ENCODE measurements at places on chromosomes 5 and 9.
A peak's percentile ranks its signal among the peaks of the same experiment; 100 is the strongest.

- DNase-seq, result no peak
Measured at GRCh38 chr5:34017254-34017653, 9.4 kb upstream of the AMACR start.

GRCh38 chr5:74885170-74885569 is 19.0 kb upstream of the FAM169A start:
- no peak for DNase-seq

GRCh38 chr9:138104251-138105122 is 226.9 kb downstream of the CACNA1B start:
- no peak for DNase-seq

GRCh38 chr9:79001012-79001411 is 570.8 kb upstream of the TLE4 start:
- DNase-seq, result no peak

DNA sequence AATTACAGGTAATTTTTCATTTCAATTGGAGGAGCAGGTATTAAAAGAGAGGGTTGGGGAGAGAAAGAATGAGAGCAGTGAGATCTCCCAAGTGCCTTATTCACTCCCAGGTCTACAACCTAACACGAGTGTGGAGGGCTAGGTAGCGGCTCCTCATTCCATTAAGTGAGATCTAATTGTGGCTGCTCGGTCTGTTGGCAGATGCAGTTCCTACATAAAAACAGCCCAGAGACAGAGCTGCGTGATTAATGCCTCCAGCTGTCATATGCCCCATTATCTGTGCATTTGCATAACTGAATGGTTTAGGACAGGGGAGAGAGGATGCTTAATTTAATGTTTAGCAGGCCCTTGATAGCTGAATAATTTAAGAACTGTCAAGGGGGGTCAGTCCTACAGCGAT is 100.5 kb downstream of the PSAT1 start:
- peak; percentile 59 for DNase-seq

DNA sequence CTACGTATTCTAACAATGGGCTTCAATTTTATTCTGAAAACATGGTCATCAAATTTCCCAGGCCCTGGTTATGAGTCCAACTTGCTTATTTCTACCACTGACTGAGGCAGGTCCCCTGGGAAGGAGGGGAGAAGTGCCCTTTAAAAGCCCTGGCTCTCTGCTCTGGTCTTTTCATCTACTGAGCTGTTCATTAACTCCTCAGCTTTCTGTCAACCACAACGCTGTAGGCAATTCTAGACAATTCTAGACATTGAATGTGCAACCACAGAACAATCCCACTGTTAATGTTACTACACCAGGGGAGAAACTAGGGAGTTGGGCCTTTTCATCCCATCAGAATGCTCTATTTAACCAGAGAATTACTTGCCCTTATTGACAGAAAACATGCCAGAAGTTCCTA is 10.0 kb downstream of the MOCS2 start:
- DNase-seq, result no peak

DNA sequence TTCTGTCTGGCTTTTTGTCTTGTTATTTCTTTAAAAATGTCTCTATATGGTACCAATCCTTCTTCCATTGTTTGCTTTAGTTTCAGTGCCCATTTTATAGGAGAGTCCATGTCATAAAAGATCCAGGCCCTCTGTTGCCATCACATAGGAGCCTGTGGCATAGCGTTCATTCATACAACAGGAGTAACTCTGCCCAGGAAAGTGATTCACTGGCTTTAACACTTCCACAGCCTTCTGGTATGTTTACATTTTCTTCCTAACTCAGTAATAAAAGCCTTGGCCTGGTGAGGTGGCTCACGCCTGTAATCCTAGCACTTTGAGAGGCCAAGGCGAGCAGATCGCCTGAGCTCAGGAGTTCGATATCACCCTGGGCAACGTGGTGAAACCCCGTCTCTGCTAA is 519.3 kb upstream of the PTGER4 start:
- no peak for DNase-seq

DNA sequence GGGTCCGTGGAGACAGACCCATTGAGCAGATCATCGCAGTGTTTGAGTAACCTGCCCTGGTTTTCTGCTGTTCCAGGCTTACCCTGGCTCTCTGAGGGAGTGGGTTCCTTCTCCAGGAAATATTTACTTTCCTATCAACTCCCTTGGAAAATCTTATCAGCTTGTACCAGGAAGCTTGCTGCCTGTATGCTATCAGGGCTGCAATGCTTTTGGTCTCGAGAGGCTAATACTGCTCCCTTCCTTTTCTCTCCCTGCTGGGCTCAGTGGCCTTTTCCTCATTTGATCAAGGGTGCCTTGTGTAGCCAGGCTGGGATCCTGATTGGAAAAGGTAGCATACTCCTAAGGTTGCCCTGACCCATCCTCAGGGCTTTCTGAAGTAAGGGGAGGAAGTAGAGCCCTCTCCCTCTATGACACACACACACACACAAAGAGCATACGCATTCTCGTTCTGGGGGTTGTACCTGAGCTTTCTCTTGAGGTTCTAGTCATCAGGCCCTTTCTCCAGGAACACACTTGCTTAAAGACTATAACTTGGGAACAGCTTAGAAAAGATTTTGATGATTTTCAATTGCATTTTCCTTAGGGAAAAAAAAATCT is 41.6 kb downstream of the CYSTM1 start:
- no peak for DNase-seq

GRCh38 chr5:172792701-172793570 is 21.9 kb upstream of the DUSP1 start:
- DNase-seq, result no peak

DNA sequence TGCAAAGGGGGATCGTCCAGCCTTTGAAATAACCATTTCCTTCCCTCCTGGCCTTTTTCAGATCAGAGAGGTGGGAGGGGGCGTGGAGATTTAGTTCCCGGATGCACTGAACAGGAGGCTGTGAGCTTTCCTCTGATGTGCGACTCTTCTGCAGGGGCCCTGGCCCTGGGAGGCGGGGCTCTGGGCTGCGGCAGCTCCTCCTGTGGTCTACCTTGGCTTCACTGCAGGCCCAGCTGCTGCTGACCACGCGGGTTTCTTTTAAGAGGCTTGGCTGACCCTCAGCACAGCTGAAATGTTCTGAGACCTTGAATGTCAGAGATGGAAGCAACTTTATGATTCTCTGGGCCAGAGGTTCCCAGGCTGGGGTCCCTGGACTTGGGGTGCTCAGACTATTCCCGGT is 27.0 kb upstream of the COL15A1 start:
- DNase-seq, result no peak

- DNase-seq, result peak; percentile 63
Measured at GRCh38 chr5:132190161-132190817, 37.4 kb downstream of the P4HA2 start.

DNA sequence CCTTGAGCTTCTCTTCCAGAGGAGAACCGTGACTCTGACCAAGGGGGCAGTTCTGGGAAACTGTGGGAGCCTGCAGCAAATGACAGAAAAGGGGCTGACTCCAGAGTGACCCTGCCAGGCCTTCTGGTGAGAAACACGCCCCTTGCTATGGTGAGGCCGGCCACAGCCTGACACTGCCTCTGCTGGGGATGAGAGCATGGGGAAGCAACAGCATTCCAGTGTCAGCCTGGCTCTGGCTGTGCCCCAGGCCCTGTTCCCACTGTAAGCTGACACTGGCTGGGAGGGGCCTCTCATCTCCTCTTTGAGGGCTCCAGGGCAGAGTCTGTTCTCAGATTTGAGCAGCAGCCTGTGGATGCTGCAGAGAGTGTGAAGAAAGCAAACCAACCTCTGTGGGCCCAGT is 180.0 kb upstream of the IL12B start:
- DNase-seq, result no peak

GRCh38 chr9:98652741-98653140 is 56.0 kb downstream of the GABBR2 start:
- no peak for DNase-seq

DNA sequence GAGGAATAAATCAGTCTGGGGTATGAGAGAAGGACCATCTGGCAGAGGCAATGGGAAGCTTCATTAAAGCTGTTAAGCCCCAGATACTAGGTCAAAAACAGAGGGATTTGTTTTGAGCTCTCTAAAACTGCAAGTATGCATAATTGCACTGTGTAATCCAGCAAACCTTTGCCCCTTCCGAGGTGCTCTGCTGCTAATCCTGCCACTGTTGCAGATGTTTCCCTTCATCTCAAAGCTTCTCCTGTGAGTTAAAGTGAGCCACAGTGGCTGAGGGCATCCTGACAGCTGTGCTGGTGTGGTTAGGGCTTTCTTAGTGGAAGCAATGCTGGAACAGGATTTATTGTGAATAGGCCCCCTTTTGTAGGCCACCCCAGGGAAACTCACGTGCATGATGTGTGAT is 160.3 kb upstream of the TRPC7 start:
- DNase-seq, result no peak

GRCh38 chr9:123002754-123003153 is 30.7 kb upstream of the GPR21 start:
- no peak for DNase-seq

DNA sequence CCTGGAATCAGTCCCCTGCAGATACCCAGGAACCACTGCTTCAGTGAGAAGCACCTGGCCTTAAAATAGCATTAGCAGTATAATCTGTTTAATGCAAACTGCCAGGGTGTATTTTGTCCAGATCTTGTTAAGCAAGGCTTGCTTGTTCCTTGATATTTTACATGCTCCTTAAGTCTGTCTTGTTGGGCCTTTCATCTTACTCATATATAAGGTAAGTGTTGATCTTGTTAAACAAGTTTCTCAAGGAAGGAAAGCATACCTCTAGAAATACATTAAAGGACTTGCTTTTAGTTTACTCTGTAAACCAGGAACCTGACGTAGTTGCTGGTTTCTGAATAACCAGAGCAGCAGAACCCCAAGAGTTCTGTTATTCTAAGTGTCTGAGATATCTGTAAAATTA is 13.7 kb downstream of the HSPA4 start:
- DNase-seq, result no peak

DNA sequence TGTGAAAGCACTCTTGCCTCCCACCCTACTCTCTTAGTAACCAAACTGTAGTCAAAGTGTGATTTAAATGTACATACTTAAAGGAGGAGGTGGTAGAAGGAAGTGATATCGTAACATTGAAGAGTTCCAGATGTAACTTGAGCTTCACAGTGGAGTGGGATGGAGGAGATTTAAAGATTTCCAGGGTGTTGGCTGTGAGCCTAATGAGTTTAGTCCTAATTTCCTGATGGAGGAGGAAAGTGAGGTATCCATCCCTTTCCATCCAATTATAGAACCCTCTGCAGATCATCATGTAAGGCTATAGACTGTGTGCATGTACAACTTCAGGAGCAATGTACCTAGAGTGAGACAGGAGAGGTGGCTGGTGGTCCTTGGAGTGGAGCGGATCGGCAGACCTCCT is 1163.9 kb upstream of the SEMA6A start:
- DNase-seq, result no peak

DNA sequence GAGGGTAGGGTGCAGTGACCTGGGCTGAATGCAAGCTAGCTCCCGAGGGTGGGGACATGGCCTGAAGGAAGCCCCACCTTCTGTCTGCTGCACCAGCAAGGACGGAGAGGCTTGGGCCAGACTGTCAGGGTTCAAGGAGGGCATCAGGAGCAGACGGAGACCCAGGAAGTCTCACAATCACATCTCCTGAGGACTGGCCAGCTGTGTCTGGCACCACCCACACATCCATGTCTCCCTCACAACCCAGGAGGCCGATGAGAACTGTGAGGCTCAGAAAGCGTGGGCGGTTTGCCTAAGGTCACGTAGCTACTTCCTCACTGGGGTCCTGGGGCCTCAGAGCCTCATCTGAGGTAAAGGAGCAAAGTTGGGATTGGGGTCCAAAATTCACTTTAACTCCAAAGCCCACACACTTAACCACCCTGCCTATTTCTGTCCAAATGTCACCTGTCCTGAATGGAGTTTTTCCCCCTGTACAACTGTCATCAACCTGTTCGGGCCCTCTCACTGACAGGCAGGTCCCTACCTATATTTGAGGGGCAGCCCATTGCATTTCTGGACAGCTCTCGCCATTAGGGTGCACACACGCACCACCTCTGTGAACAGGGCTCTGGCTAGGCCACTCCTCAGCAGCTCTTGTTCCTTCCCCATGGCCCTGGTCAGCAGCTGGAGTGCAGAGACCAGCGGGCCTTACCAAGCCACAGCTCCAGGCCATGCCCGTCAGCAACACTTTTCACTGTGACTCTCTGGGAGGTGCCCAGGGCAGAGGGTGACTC is 3.4 kb downstream of the IL13 start:
- no peak for DNase-seq

DNA sequence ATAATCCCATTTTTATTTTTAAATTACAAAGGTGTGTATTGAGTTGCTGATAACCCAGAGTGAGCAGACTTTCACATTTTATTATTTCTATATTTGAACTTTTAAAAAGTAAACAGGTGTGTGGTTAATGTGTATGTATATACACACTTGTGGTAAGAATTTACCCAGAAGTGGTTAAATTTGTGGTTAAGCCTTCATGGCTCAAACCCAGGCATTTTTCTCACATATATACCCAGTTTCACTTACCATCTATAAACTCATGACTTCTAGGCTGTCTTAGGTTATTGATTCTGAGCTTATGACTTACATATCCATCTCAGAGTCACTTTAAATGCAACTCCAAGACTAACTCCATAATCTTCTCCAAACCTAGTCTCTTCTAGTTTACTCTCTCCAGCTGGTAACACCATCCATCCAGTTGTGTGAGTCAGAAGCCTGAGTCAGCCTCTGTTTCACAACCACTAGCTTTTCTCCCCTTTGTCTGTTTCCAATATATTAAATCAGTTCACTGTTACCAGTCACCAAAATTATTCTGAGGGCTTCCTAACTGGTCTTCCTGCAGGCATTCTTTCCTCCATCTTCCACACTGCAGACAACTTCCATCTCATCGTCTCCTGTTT is 20.2 kb downstream of the ZBED3 start:
- DNase-seq, result no peak

GRCh38 chr9:79006546-79006945 is 565.2 kb upstream of the TLE4 start:
- no peak for DNase-seq

GRCh38 chr5:69284203-69284602 is 48.4 kb downstream of the CCDC125 start:
- DNase-seq, result no peak

- no peak for DNase-seq
Measured at GRCh38 chr5:78627175-78627574, 21.4 kb downstream of the LHFPL2 start.

DNA sequence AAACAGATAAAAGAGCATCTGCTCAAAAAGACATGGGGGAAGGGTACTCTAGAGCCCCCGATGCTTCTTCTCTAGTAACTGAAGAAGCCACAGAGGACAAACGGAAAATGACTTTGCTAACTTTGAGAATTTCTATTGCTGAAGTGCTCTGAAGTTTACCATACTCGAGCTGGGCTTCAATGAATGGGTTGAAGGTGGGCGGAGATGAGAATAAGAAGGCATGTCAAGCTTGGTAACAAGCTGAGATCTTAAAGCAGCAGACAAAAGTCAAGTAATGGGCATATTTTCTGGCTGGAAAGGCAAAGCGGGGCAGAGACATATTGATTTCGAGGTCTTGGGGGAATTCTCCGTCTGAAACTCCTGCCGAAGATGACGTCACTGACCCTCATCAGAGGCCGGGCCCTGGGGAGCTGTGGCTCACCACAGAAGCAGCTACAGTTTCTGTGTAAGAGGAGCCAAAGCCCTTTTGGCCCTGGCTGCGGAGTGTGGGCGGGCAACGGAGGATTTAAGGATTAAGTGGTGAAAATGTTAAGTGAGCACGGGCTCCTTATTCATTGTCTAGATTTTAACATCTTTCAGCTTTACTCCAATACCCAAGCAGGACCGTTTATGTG is 115.8 kb upstream of the SLIT3 start:
- no peak for DNase-seq
